HS-27A (cell line): ENCODE measurements at places on chromosomes 1 and 21.

DNA sequence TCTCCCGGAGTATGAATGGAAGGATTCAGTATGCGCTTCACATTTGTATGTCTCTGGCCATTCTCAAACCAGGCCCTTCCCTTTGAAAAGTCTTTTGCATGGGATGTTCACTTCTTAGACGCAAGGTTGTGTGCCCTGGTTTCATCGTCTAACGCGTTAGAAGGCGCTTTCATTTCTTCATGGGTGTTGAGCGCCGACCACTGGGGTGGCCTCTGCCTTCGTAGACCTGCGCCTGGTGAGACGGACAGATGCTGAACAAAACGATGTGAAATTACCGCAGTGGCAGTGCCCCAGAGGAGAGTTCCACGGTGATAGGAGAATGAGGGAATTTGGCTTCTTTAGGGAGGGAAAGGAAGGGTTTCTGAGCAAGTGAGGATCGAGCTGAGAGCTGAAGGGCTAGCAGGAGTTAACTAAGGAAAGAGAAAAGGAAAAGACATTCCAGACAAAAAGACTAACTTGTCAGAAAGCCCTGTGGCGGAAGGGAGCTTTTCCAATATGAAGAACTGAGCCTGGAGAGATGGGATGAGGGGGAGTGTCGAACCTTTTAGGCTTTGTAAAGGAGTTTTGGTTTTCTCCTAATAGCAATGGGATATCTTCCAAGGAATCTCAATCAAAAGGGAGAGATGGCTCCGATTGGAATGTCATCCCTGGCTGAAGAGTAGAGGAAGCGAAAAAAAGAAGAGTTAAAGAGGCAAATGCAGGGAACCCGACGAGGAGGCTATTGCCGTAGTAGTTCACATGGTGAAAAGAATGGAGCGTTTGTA is 951 bp downstream of the GGPS1 start:
- no peak for DNase-seq

GRCh38 chr1:66728021-66728420 is 24.2 kb upstream of the DYNLT5 start:
- DNase-seq, result no peak

- no peak for DNase-seq
These were observed 118.3 kb downstream of the GALNT2 start for GRCh38 chr1:230185076-230186001.

- DNase-seq, result no peak
These were observed 47.6 kb downstream of the TNFSF18 start for GRCh38 chr1:173002891-173003838.

DNA sequence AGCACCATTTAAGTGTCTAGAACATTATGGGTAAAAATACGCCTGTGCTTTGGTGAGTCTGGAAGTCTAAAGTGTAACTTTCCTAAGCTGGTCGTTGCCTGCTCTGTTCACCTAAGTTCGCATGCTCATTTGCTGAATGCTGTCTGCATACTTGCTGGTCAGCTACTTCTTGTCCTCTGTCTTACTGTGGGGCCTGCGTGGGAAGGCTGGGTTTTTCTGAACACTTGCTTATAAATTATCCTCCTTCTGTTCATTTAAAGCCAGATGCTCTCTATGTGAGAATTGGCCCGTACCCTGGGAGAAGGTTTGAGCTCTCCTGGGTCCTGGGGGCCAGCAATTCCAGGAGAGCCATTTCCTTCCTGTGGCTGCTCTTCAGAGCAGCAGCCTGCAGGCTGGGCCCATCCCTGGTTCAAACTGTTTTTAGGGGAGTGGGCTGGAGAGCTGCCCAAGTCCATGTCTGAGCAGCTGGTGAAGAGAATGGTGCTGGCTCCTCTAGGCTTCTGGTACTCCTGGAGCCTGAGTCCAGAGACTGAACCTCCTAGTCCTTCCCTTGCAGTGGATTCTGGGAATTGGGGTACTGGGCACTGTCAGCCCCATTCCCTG is 75.7 kb downstream of the GALNT2 start:
- no peak for DNase-seq

DNA sequence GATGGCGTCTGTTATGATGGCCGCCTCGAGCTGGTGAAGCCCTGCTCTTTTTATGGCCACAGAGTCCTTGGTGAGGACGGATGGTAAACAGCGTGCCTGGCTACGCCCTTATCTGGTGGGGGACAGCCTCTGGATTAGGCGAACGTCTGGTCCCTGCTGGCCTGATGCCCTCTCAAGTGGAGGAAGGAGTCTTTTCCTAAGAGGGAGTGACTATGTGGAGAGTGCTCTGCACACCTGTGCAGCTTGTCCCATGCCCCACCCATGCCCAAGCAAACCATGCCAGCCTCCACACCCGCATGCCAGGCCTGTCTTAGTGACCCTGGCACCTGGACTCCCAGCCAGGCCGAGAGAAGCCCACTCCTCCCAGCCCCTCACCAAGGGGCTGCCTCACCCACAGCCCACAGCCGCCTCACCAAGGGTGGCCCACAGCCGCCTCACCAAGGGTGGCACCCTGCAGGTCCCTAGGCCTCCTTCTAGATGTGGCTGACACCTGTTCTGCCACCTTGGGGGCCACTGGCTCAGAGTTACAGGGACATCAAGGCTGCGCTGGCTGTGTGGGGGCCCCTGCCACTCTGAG is 40.2 kb downstream of the WNT9A start:
- DNase-seq, result no peak
